ENCODE measurements at places on chromosomes 4 and X. TPM values are rescaled to one million over a fixed set of nuclear protein-coding genes. Genes with fewer than 3 reads are reported as not detected.

Gene ADH7
- total RNA-seq = 14.7 TPM

Gene GPR119
- not detected for total RNA-seq

Gene CFAP97
- total RNA-seq = 23.5 TPM

Gene UGT8
- 2.2 TPM for total RNA-seq

Gene RRH
- not detected for total RNA-seq

Gene ZAR1
- total RNA-seq = not detected

Gene DIPK2B
- not detected for total RNA-seq

Gene NDST3
- total RNA-seq = not detected

Gene MAGEB17
- not detected for total RNA-seq

Gene RASSF6
- total RNA-seq = 6.4 TPM

Gene PKD2
- 8.3 TPM for total RNA-seq

Gene EPHA5
- total RNA-seq = not detected

Gene GPRASP1
- 0.14 TPM for total RNA-seq

Gene RAB33A
- total RNA-seq = not detected

Gene PRRG1
- 14.4 TPM for total RNA-seq

Gene AFF2
- 0.37 TPM for total RNA-seq

Gene RNF128
- total RNA-seq = 9.2 TPM

Gene CLIC2
- total RNA-seq = not detected

Gene SORBS2
- total RNA-seq = 6.3 TPM

Gene FAM53A
- total RNA-seq = 0.42 TPM

Gene CXXC4
- total RNA-seq = 0.42 TPM

Gene SSX4B
- total RNA-seq = not detected

Gene ADGRA3
- 29.5 TPM for total RNA-seq

Gene UGT2A1
- not detected for total RNA-seq

Gene BMPR1B
- 5.2 TPM for total RNA-seq

Gene SLC7A11
- 7.6 TPM for total RNA-seq

Gene DMRTC1B
- total RNA-seq = not detected

Gene ZFP42
- total RNA-seq = 0.33 TPM

Gene SAGE1
- not detected for total RNA-seq

Data from airway epithelial cell (primary cell).